ENCODE measurements at places on chromosomes 7 and 10. TPM values are rescaled to one million over a fixed set of nuclear protein-coding genes. Genes with fewer than 3 reads are reported as not detected.
A peak's percentile ranks its signal among the peaks of the same experiment; 100 is the strongest.

DNA sequence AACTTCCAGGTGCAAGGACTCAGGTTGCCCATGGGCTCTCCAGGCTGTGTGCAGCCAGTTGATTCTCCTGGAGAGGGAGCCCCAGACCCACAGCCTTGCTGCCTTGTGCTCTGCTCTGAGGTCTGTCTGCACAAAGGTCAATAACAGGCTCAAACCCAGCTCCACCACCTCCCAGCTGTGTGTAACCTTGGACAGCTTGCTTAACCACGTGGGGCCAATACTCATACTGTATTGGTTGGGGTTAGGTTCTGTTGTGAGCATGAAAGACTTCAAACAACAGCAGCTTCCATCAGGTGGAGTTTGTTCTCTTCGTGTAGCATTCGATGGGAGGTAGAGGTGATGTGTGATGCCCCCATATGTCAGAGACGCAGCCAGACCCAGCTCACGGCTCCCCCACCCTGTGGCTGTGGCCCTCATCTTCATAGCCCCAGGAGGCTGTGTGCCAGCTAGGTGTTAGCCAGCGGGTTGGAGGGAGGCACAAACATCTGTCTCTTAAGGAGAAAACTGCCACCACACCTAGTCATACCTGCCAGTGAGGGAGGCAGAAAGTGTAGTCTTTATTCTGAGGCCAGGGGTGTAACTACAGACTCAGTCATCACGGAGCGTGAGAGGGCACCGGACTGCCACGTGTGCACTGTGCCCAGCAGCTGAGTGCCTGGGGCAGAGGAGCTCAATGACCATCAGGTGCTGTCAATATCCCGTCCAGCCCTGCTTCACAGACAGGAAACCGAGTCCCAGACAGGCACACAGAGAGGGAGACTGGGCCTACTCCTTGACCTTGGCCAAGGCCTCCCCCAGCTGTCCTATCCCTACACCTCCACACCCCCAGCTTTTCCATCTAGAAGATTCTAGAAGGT, 8.1 kb upstream of the POLD2 start:
- DNase-seq: peak; percentile 29

- no peak for DNase-seq
Observed at GRCh38 chr7:101332026-101332425, 10.4 kb upstream of the IFT22 start.

Gene GPRIN2
- not detected for total RNA-seq

DNA sequence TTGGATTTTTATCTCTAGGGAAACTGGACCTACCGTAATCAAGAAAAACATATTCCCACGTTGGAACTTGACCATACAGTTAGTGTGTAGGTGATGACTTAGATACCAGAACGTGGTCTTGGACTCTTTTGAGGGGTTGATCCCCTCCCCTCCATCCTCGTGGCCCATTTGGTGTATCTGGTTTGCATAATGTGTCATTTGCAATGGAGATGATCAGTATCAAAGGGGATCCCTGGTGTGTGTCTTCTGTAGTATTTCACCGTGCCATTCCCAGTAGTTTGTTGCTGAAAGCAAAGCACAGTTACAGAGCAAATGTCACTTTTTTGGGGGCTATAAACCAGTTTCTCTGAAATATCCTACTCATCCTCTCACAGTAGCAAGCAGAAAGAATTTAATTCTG, 217.7 kb downstream of the TCF7L2 start:
- no peak for DNase-seq

DNA sequence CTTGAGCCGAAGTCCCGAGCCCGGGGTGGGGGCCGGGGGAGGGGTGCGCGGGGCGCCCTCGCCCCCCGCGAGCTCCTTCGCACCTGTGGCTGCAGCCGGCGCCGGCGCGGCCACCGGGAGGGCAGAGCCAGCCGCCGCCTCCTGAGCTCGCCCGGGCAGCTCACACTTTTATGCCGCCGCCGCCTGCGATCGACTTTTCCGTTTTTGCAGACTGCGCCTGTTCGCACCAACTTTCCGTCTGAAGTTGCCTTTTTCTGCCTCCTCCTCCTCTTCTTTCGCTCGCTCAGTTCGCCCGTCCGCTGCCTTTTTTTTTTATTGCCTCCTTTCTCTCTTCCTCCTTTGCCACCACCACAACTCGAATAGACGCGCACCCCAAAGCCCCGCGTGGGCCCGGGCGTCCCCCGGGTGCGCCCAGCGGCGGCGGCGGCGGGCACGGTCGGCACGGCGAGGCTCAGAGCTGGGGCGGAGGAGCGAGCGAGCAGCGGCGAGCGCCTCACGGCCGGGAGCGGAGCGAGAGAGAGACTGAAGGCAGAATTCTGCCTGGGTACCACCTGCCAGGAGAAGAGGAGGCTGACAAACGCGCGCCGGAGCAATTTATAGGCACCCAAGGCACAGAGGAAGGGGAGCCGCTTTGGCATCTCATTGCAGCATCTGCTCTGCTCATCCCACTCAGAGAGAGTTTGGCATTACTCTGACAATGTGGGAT, at the start of gene C1QL3:
Gene C1QL3 (minus strand): TSS at position 569 of the 706 bp plus-strand sequence. CDS start 814 bp downstream, outside the sequence.
- DNase-seq: peak; percentile 8

Gene PLXDC2
- total RNA-seq: 0.27 TPM
